ENCODE measurements at places on chromosomes 3 and 15. TPM values are rescaled to one million over a fixed set of nuclear protein-coding genes. Genes with fewer than 3 reads are reported as not detected.

The SH3GL3 gene
- total RNA-seq: 0.67 TPM

The GMPPB gene
- total RNA-seq: 22.0 TPM

The KPNA1 gene
- 68.7 TPM for total RNA-seq

DNA sequence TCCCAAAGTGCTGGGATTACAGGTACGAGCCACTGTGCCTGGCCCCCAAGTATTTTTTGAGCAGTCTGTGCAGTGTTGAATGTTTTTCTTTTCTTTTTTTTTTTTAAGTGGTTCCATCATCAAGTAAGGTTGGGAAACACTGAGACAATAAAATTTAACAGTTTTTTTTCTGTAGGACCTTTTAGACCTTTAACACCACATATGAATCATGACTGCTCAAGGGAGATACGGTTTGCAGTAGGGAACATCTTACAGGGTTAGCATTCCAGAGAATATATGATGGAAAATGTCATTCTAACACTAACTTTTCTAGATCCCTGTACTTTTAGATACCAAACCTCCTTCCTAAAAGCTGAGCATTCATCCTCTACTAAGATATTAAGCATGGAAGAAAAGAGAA, 41.7 kb downstream of the SNX4 start:
- no peak for DNase-seq

DNA sequence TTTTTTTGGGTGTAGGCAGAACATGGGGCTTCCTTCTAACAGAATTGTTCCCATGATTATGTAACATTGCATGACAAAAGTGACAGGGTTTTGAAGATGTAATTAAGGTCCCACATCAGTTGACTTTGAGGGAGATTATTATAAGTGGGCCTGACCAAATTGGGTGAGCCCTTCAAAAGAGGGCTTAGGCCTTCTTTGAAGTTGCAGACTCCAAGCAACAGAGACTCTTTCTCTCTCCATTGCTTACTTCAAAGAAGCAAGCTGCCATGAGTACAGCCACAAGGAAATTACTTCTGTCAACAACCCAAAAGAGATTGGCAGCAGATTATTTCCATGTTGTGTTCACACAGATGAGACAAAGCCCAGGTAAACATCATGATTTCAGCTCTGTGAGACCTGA, 348.2 kb downstream of the PDCD6IP start:
- DNase-seq: no peak

DNA sequence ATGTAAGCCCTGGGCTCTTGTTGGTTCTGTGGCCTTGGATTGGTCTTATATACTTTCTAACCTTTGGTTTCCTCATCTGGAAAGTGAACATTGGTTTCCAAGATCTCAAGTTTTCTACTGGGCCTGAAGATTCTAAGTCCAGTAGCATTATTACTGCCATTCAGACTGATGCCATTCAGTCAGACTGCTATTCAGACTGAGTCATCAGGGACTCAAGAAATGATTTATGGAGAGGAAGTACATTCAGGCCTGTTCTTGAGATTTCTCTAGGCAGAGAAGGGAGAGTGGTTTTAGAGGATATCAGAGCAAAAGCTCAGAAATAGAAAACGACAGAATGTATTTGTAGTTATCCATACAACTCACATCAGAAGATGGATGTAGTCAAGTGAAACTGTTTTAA, 557.2 kb downstream of the NR2F2 start:
- DNase-seq: no peak
